Dorsolateral prefrontal cortex (tissue), 122 donors: ENCODE measurements at places on chromosomes 2 and 18.

DNA sequence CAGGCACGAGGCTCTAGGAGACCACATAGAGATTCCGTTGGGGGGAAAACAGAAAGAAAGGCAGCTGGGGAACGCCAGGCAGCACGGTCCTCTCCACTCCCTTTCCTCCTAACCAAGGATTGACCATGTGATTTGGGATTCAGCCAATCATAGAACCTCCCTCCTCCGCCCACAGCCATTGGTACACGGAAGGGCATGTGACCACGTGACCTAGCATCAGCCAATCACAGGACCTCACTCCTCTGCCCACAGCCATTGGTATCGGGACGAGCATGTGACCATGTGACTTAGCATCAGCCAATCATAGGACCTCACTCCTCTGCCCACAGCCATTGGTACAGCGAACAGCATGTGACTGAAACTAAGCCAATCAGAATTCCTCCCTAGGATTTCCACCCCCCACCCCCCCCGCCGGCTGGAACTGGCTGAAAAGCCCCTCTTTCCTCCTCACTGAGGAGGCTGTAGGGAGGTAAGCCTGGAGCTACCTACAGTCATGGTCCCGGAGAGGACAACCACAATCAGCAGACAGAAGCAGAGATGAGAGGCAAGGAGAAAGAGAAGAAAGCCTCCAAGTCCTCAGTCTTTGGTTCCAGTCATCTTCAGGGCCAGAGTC lies 7.6 kb downstream of the SERPINE2 start:
- DNase-seq, result no peak

DNA sequence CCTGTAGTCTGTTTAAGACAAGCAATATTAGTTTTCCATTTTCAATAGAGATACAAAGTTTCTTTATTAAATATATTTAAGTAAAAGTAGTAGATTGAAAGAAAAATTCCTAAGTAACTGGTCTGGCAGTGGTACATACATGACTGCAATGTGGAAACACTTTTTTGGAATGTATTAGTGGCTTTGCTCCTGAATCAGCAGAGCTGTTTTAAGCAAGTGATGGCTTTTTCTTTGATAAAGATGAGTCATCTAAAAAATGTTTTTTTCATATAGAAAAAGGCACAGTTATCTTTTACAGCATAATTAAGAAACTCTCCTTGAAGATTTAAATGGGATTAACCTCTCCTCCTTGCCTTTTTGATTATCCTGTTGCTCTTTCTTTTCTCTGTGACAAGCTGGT lies 34.9 kb downstream of the KDM3A start:
- no peak for DNase-seq

- DNase-seq, result no peak
Measured at GRCh38 chr2:98824256-98825019, 93.5 kb upstream of the MGAT4A start.

DNA sequence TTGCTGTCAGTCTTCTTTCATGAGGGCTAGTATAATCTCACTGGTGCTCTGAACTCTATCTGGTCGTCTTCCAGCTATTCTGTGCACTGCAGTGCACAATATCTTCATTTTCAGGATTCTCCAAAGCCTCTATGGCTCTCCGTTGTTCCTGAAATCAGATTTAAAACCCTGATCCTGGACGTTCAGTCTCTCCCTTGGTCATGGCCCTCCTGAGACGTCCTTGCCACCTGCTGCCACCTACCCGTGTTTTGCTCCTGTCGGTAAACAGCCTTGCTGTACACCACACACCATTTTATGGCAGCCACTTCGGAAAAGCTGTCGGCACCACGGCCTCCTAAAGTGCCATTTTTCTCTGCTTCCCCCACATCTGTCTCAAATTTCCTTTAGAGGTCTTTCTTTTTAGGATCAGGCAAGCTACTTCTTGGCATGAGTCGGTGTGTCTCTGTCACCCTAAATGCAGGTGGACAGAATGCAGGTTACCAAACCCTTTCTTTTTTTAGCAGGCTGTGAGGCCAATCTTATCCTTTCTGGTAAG lies 170.0 kb downstream of the HRH4 start:
- DNase-seq, result no peak

GRCh38 chr2:37630301-37630700 lies 41.1 kb downstream of the CDC42EP3 start:
- DNase-seq, result no peak

- DNase-seq, result no peak
Measured at GRCh38 chr2:85812094-85812735, 58.4 kb downstream of the ATOH8 start.

- DNase-seq, result no peak
Measured at GRCh38 chr2:42793334-42794270, 1.2 kb upstream of the HAAO start.

DNA sequence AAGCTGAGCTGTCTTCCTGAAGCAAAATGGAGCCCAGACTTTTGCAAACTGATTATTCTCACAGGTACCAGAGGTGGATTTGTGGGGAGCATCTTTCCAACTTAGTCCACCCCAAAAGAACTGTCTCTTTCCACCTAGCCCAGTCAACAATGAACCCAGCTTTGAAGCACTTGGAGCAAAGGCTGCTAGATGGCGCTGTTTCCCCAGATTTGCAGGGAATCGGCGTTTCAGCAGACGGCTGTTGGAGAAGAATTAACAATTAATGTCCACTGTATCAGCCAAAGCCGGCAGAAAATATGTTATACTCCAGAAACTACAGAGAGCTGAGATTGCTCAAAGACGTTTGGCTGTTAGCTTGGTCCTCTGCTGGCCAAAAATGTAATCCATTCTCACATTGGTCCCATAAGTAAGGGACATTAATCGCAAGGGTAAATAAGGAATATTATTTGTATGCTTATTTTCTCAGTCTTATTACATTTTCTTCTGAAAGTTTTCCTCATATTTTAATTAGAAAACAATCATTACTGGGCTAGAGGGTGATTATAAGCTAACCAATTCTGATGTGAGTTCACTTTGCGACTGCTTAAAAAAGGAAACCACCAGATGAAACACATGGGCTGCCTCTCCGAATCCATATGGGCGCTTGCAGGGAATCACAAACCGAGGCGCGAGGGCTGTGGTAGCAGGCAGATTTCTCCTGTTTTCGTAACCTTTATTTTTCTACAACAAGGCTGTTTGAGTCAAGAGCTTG lies 423.8 kb upstream of the MEX3C start:
- DNase-seq, result peak; percentile 87

- no peak for DNase-seq
Measured at GRCh38 chr2:136916131-136916530, 150.8 kb downstream of the THSD7B start.

- no peak for DNase-seq
Measured at GRCh38 chr2:178632729-178633128, 152.5 kb downstream of the PLEKHA3 start.

DNA sequence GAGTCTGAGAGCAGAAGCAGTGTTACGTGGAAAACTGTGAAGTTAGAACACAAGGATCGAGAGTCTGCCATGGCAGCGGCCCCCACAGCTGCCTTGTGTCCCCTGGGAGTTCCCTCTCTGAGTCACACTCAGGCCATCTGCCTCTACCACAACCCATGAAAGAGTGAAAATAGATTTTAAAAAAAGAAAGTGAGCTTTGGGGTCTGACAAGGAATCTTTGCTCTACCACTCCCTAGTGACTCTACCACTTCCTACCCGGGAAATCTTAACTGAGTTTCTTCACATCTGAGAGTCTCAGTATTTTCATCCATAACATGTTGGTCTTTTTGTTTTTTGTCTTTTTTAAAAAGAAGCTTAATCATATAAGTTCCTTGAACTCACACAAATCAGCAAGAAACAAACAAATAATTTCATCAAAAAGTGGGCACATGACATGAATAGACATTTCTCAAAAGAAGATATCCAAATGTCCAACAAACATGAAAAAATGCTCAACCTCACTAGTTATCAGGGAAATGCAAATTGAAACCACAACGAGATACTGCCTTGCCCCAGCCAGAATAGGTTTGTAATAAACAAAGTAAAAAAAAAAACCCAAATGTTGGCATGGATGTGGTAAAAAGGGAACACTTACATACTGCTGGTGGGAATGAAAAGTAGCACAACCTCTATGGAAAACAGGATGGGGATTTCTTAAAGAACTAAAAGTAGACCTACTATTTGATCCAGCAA lies 2.4 kb upstream of the MSGN1 start:
- peak; percentile 30 for DNase-seq
